Right cardiac atrium (tissue), 5 donors: ENCODE measurements at places on chromosomes 4 and X. TPM values are rescaled to one million over a fixed set of nuclear protein-coding genes. Genes with fewer than 3 reads are reported as not detected.

TAF9B gene
- 25.5 TPM for total RNA-seq

GPR101 gene
- not detected for total RNA-seq

MAGEA2B gene
- not detected for total RNA-seq

CENPVL2 gene
- total RNA-seq, result not detected
